ENCODE measurements at places on chromosomes 3 and 15. TPM values are rescaled to one million over a fixed set of nuclear protein-coding genes. Genes with fewer than 3 reads are reported as not detected.

- no peak for DNase-seq
Measured at GRCh38 chr15:92505611-92506010, 111.9 kb downstream of the ST8SIA2 start.

DNA sequence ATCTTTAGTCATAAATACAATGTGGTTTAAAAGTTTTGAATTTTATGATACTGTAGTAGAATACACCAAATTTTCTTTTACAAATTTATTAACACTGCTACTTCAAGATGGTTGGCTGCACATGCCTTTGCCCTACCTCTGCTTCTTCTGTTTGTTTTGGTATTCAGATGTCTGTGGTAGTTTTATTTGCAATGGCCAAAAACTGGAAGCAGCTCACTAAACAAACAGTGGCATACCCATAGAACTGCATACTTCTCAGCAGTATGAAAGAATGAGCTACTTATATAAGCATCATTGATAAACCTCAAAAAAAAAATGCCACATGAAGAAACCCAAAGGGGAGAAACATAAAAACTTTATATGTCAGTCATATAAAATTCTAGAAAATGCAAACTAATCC is 19.5 kb downstream of the ARIH2 start:
- no peak for DNase-seq

- no peak for DNase-seq
Measured at GRCh38 chr15:91890614-91891013, 37.1 kb downstream of the SLCO3A1 start.

DNA sequence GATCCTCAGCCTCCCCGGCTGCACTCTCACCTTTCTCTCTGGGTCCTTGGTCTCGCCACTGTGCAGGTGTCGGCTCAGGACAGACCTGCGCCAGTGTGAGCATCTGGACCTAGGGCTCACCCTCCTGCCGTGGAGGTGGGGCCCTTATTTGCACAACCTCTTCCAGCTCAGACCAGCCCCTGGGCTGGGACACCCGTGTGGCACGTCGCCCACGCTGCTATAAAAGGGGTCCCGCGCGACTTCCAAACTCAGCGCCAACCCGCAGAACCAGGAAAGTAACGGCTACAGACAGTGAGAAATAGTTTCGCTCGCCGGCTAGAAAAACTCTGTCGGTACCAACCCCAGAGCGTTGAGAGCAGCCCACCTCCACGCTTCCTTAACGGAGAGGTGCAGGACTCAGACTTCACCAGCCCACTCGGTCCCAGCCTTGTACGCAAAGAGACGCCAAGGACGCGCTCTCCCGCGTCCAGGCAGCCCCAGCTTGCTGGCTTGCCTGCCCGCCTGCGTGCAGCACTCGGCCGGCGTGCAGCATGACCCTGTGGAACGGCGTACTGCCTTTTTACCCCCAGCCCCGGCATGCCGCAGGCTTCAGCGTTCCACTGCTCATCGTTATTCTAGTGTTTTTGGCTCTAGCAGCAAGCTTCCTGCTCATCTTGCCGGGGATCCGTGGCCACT is at the start of the genes DUOX2 and DUOXA2:
DUOX2 (minus strand) TSS at position 97 of the 675 bp plus-strand sequence. CDS start 761 bp downstream, outside the sequence.
DUOXA2 (plus strand) TSS at position 251 of the 675 bp plus-strand sequence; CDS start at position 531, 280 bp downstream.
- DNase-seq: no peak

The LDHAL6B gene
- not detected for polyA plus RNA-seq

- DNase-seq: no peak
Measured at GRCh38 chr3:56357266-56357665, 111.0 kb downstream of the ERC2 start.

DNA sequence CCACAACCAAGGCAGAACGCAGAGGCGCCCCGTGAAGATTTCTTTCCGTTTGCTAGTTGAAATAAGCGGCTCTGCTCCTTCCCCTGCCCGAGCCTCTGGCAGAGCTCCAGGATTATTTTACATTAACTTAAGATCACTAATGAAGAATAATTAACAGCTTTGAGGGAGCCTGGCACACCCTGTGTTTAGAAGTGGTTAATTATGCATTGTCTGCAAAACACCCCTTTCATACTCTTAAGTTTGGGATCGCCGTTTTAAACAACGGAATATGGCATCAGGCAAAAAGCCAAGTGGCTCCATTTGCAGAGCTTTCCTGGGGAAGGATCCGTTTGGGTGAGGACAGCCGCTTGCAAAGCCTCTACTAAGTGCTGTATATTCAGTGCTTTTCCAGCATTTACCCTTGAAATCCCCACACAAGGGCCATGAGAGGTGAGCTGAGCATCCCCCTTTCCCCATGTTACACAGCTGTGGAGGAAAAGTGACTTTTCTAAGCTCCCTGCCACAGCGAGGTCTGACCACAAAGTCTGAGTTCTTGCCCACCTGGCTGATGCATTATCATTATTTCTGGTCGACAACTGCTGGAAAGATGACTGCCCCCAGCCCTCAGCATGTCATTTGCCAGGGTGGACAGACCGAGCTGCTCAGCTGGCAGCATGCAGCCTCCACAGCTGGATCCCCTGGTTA is 33.9 kb downstream of the IQSEC1 start:
- no peak for DNase-seq

GRCh38 chr3:20056725-20057611 is 16.7 kb downstream of the KAT2B start:
- no peak for DNase-seq

DNA sequence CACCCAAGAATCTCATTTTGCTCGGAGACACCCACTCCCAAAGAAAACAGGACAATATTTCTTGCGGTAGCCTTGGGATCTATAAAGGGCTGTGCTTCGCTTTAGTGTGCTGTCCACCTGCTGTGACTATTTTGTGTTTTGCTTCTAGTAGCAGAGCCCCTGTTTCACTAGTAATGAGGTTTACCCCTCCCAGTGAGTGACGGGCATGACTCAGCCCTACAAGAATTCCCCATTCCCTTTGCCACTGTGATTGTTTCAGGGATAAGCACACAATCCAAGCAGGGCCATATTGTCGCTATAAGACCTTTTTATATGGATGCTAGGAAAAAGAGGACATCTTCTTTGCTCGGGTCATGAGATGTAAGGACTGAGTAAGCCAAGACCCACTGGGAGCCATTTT is 62.5 kb upstream of the FOXB1 start:
- DNase-seq: no peak

DNA sequence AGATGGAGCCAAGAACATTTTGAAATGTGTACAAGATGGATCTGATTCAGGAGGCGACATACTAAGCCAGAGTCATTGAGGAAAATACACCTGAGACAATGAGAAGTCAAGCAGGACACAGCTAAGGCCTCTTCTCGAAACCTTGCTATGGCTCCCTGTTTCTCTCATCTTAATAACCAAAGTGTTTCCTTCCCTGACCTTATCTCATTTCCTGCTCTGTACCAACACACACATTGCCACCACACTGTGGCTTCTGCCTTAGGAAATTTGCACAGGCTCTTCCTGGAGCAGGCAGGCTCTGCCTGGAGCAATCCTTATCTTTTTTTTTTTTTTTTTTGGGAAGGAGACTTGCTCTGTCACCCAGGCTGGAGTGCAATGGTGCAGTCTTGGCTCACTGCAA is 36.6 kb downstream of the OXSM start:
- no peak for DNase-seq

DNA sequence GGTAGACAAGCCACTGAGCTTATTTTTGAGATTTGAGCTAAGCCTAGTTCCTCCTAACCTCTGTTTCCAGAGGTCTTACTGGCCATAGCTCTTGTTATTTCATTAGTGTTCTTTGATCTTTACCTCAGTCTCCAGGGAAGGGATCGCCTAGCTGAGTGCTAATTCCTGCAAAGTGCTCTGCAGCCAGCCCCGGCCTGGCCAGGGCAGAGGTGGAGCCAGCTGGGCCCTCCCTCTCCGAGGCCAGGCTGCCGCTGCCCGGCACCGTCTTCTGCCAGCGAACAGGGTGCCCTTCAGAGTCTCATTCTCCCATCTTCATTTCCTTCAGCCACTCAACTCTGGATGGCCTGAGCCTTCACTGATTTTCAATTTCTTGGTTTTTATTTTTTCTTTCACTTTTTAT is 19.7 kb downstream of the FAN1 start:
- DNase-seq: no peak

The BRK1 gene
- 252 TPM for polyA plus RNA-seq

The BFSP2 gene
- polyA plus RNA-seq: not detected

The TMC3 gene
- polyA plus RNA-seq: 0.62 TPM

The MAP6D1 gene
- polyA plus RNA-seq: 1.2 TPM

DNA sequence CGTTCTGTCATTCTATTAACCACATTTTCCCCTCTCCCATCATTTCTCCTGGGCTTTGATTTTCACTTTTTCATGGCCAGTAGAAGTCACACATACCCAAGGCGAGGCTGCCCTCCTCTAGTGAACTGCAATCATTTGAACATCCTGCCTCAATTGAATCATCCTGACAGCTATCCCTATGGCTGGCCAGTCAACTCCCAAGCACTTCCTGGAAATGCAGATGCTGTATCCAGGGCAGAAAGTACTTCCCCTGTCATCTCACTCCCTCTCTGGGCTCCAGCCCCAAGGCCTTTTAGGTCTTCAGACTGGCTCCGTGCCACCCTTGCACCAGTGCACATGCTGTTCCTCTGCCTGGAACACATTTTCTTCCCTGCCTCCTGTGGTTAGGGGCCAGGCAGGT is 738.3 kb upstream of the CFAP20DC start:
- DNase-seq: no peak

DNA sequence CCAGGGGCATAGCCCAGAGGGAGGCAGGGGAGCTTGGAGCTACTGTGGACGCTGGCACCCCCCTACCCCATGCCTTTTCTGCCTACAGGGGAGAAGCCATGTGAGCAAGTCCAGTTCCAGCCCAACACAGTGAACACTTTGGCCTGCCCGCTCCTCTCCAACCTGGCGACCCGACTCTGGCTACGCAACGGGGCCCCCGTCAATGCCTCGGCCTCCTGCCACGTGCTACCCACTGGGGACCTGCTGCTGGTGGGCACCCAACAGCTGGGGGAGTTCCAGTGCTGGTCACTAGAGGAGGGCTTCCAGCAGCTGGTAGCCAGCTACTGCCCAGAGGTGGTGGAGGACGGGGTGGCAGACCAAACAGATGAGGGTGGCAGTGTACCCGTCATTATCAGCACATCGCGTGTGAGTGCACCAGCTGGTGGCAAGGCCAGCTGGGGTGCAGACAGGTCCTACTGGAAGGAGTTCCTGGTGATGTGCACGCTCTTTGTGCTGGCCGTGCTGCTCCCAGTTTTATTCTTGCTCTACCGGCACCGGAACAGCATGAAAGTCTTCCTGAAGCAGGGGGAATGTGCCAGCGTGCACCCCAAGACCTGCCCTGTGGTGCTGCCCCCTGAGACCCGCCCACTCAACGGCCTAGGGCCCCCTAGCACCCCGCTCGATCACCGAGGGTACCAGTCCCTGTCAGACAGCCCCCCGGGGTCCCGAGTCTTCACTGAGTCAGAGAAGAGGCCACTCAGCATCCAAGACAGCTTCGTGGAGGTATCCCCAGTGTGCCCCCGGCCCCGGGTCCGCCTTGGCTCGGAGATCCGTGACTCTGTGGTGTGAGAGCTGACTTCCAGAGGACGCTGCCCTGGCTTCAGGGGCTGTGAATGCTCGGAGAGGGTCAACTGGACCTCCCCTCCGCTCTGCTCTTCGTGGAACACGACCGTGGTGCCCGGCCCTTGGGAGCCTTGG is 5.6 kb downstream of the CIB1 start:
- DNase-seq: no peak

The FGF12 gene
- 0.72 TPM for polyA plus RNA-seq

DNA sequence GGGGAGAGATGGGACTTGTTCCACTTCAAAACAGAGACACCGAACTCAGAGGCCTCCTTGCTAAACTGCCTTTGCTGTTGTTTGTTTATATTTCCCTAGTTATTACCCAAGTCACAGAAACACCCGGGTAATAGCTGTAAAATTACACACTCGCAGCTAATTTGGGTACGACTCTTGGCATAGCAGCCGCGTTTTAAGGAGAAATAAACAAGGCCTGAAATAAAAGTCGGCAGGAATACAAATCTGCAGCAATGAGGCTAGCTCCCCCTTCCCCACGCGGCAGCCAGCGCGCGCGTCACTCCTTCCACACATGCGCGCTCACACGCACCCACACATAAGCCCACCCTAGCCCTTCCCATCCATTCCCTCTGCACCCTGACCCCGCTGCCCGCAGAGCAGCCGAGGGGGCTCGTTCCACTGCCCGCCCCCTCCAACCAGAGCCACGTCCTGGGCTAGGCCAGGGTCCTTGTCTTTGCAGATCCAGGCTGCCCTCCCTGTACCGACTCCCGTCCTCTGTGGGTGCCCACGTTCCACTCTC is 67.3 kb downstream of the LINGO1 start:
- no peak for DNase-seq

DNA sequence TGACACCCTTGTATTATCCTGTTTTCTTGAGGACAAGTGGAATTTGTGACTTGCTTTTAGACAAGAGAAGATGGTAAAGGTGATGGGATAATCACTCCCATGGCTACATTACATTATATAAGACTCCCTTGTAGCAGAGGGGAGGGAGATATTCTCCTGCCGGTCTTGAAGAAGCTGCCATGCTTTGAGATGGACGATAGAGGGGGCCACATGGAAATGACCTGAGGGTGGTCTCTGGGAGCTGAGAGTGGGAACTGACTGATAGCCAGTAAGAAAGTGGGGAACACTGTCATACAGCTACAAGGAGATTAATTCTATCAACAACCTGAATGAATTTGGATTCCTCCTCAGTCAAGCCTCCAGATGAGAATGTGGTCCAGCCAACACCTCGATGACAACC is 540.1 kb downstream of the NTRK3 start:
- DNase-seq: no peak

DNA sequence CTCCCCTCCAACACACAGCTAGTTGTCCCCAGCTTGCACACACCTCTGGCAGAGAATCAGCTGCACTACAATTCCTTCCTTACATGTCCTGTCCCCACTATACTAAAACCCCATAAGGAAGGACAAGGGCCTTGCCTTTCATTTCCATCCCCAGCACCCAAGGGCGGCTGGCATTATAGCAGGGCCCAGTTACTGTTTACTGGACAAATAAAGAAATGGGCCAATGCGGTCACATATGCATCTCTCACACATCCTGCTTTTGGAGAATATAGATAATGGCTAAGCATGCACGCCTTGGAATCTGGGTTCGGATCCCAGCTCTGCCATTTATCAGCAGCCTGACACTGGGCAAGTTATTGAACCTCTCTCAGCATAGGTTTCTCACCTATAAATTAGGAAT is 99.1 kb downstream of the DAPK2 start:
- no peak for DNase-seq

GRCh38 chr15:69119683-69120395 is 40.6 kb upstream of the GLCE start:
- no peak for DNase-seq

DNA sequence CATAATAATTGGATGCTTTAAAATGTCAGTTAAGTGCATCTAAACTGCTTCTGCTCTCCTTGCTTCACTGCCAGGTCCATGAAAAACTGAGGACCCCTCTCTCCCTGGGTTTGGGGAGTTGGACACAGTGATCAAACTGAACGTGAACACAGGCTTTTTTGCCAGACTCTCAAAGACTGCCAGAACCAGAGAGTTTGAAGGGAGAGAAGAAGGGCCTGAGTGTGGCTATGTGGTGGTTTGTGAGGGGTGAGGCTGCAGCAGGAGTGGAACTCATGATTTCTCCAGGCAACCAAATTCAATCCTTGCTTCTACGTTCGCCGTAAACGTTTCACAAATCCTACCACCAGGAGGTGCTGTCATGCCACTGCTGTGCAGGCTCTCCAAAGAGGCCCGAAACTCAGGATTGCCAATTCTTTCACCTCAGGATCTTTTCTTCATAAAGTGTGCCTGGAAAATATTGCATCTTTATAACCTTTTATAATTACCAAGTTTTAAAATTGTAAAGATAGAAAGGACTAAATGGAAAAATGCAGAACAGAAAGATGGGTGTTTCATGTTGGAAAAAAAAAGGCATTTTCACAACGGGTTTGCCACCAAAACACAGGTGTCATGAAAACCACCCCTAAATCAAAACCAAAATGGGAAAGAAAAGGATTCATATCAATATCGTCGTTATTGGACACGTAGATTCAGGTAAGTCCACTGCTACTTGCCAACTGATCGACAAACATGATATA is 19.7 kb downstream of the TM4SF4 start:
- no peak for DNase-seq

The TRH gene
- 0.04 TPM for polyA plus RNA-seq
